ENCODE measurements at places on chromosomes 3 and 15. TPM values are rescaled to one million over a fixed set of nuclear protein-coding genes. Genes with fewer than 3 reads are reported as not detected.
A peak's percentile ranks its signal among the peaks of the same experiment; 100 is the strongest.

Gene PTX3
- total RNA-seq = 9.2 TPM

- DNase-seq = no peak
Measured at GRCh38 chr3:70815817-70816216, 503.4 kb upstream of the MDFIC2 start.

- DNase-seq = peak; percentile 18
Measured at GRCh38 chr3:184737063-184737462, 25.2 kb upstream of the MAGEF1 start.

DNA sequence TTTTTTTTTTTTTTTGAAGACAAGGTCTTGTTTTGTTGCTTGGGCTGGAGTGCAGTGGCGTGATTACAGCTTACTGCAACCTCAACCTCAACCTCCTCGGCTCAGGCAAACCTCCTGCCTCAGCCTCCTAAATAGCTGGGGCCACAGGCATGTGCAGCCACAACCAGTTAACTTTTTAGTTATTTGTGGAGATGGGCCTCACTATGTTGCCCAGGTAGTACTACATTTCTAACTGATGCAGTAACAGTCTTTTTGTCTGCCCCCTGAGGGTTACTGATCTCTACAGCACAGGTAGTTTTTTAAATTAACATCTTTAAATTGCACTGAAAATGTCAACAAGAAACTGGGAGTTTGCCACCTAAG is 3.4 kb upstream of the LMLN start:
- DNase-seq = no peak

- DNase-seq = no peak
Measured at GRCh38 chr3:192916371-192917027, 1.2 kb downstream of the MB21D2 start.

Gene RTP1
- not detected for total RNA-seq

- DNase-seq = no peak
Measured at GRCh38 chr3:144569651-144570050, 598.0 kb downstream of the DIPK2A start.

Gene THUMPD3
- total RNA-seq = 24.4 TPM

- no peak for DNase-seq
Measured at GRCh38 chr3:100436951-100437350, 35.6 kb downstream of the LNP1 start.

GRCh38 chr15:64249883-64250575 is 87.2 kb upstream of the PPIB start:
- DNase-seq = no peak

- no peak for DNase-seq
Measured at GRCh38 chr15:51349156-51349844, 7.8 kb downstream of the GLDN start.

- DNase-seq = no peak
Measured at GRCh38 chr15:43748376-43748775, 2.1 kb downstream of the PDIA3 start.

DNA sequence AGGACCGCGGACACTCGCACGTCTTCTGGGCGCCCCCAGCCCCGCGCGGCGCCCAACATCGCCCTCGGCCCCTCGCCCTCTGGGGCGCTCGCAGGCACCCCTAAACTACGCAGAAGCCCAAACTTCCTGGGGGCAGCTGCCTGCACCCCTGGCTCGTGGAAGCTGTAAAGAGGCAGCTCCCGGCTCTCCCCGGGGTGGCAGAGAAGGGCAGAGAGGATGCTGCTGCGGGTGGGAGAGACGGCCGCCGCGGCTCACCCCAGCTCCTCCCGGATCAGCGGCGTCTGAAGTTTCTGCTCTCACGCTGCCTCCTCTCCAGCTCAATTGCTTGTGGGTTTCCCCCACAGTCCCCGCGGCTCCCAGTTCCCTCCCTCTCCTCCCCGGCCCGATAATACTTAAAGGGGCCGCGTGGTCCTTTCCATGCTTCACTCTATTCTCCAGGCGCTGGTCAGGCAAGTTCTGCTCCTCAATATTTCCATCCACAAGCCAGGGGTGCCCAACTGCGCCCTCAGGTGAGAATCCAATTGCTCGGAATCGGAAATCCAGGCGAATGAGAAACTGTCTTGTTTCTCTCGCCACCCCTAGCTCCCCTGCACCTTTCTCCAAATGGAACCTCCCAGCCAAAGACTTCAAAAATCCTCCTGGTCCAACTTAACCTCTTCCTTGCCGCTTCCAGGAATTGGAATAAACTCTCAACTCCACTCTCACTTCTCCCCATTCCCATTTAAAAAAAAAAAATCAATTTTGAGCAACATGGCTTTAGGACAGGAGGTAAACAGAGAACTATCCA is 748.5 kb downstream of the ROBO1 start:
- peak; percentile 85 for DNase-seq

DNA sequence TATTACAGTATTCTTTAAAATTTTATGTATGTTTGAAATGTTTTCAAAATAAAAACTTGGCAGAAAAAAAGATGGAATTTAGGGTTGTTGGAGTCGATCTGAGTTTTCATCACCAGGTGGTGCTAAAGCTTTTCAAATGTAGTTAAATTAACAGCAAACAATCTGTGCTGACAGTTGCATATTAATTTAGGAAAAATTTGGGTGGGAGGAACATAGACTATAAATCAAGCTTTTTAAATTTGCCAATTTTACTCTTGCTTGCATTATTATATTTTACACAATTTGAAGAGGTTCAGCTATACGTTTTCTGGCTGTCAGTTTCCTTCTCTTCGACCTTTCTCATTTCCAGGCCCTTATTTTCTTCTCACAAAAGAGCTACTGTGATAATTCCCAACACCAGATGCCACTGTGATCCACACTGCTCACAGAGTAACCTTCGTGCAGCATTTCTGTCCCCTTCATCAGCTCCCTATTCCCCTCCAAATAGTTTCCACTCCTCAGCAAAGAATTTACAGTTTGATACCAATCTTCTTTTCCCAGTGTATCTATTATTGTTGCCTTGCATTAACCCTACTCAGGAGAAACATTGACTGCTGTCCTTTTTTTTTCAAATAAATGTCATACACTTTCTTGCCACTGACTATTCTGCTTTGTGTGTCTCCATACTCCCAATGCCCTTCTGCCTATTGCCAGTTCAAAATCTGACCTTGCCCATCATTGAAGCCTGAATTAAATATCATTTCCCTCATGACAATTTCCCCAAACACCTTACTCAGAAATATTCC is 53.4 kb upstream of the EIF5A2 start:
- DNase-seq = no peak

- DNase-seq = no peak
Measured at GRCh38 chr15:84734794-84735479, 13.5 kb upstream of the ZNF592 start.

Gene SPINT1
- total RNA-seq = 1.5 TPM

Gene ZNF662
- total RNA-seq = 7.7 TPM

Gene ALDH1A3
- total RNA-seq = 10.9 TPM

Gene CYP11A1
- total RNA-seq = 62.4 TPM

Gene CIDEC
- 29.9 TPM for total RNA-seq

GRCh38 chr3:156489462-156489911 is 65.4 kb downstream of the SSR3 start:
- no peak for DNase-seq

DNA sequence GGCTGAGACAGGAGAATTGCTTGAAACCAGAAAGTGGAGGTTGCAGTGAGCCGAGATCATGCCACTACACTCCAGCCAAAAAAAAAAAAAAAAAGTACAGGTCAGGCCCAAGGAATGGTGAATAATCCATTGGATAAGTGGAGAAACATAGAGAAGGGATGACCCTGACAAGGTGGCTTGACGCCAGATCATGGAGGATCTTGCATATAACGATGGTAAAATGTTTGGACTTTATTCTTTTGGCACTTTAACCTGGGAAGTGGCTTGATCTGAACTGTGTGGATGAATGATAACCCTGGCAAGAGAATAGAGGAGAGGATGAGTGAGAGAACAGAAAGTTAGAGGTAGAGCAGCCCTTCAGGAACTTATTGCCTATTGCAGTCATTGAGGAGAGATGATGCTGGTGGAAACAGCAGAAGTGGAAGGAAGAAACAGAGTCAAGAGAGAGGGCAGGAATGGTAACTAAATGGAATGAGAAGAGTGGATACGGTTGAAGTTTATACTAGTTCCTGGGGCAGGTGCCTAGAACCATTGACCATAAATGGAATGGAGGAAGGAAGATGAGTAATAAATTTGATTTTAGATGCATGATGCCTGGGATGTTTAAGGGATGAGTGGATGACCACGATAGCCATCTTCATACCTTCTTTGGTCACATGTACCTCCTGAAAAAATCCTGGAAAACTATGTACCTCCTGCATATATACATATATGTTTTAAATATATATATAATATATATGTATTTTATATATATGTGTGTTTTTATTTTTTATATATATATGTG is 57.8 kb downstream of the BLM start:
- no peak for DNase-seq

GRCh38 chr3:120029749-120030148 is 64.5 kb downstream of the GSK3B start:
- no peak for DNase-seq

DNA sequence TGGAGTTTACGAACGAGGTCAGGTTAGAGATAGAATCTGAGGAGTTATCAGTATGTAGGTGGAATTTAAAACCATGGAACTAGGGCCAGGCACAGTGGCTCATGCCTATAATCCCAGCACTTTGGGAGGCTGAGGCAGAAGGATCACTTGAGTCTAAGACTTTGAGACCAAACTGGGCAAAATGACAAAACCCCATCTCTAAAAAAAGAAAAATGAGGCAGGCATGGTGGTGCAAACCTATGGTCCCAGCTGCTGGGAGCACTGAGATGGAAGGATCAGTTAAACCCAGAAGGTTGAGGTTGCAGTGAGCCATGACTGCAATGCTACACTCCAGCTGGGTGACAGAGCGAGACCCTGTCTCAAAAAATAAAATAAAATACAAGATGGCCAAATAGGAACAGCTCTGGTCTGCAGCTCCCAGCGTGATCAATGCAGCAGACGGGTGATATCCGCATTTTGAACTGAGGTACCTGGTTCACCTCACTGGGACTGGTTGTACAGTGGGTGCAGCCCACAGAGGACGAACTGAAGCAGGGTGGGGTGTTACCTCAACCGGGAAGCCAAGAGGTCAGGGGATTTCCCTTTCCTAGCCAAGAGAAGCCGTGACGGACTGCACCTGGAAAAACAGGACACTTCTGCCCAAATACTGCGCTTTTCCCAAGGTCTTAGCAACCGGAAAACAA is 33.3 kb downstream of the ZMAT3 start:
- DNase-seq = no peak

- DNase-seq = no peak
Measured at GRCh38 chr15:58795825-58796224, 24.7 kb downstream of the MINDY2 start.

Gene ALDH1L1
- total RNA-seq = 36.1 TPM

Gene CDAN1
- total RNA-seq = 16.2 TPM

Gene IL17RB
- total RNA-seq = not detected

- no peak for DNase-seq
Measured at GRCh38 chr15:42971830-42972229, 51.3 kb upstream of the TTBK2 start.

Gene P2RY13
- 0.75 TPM for total RNA-seq

DNA sequence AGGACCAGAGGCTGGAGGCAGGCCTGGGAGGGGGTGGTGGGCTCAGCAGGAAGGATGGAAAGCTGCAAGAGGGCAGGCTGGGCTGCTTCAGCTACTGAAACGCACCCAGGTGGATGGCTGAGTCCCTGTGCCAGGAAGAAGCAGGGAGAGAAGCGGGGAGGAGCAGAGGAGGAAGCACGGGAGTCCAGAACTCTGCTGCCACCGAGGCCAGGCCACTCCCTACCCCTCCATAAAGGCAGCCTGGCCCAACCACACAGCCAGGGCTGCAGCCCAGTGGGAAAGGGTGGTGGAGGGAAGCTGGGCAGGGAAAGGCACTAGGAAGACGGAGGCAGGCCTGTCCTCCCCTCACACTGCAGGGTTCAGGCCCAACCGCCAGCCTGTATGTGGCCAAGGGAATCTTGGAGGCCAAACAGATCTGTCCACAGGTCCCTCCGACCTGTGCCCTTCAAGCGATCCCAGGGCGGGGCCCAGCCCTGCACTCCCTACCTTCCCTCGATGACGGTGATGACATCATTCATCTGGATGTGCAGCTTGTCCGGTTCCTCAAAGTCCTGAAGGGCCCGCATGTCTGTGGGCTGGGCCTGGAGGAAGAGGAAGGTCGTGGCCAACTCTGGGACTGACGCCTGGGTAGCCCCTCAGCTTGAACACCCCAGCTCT is 30.5 kb downstream of the TNK2 start:
- DNase-seq = no peak

DNA sequence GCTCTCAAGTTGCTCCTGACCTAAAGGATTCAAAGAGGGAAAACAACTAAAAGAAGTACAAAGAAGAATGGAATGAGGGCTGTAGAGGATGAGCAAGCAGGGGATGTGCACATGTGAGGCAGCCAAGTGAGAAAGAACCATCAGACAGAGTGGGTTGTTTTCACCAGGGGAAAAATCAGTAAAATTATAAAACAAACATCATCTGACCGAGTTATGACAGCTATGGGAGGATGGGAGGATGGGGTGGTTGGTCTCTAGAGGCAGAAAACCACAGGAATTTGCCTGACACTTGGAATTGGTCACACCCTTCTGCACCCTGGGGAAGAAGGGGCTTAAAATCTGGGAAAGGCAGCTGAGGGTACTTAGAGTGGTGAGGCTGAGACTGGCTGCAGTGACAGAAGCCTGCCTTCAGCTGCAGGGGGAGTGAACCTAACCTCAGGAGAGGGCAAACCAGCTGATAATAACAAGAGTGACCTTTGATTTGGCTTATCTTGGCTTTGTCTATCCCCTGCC is 10.1 kb downstream of the ARHGAP31 start:
- no peak for DNase-seq

DNA sequence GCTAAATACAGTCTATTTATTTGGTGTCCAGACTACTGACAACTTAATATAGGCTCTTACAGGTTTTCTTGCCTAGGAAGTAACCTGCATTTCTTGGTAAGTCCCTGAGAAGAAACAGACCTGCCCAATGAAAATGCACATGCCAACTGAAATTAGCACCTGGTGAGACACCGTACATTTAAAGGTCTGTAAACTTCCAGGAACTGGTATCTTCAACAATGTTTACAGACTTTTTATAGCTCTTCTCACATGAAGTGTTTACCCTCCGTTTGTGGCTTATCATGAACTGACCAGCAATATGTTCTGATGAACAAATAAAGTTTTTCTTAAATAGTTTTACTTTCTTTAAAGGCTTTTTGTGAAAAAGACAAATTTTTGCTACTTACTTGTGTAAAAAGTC is 93.3 kb downstream of the PCCB start:
- DNase-seq = no peak

GRCh38 chr15:69748576-69749185 is 296.1 kb downstream of the RPLP1 start:
- DNase-seq = no peak

GRCh38 chr3:99823723-99824711 is 6.4 kb downstream of the CMSS1 start:
- no peak for DNase-seq

- no peak for DNase-seq
Measured at GRCh38 chr3:188001093-188001492, 152.9 kb upstream of the LPP start.

Gene SCN11A
- not detected for total RNA-seq

GRCh38 chr3:6861625-6862000 is 698 bp downstream of the GRM7 start:
- DNase-seq = no peak

DNA sequence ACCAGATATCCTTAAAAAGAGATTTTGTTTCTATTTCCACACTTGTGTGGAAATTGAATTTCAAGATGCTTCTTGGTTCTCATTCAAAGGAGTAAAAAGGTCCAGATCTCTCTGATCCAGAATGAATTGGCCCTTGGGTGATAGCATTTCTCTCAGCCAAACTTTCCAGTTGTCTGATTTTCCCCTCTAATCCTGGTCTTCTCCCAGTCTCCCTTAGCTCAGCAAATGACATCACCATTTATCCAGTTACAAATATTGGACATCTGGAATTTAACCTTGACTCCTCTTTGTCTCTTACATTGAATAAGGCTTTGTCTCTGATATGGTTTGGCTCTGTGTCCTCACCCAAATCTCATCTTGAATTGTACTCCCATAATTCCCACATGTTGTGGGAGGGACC is 10.2 kb upstream of the FGF7 start:
- DNase-seq = no peak

Data from ascending aorta (tissue), 2 donors.